ENCODE measurements at places on chromosomes 11 and 22. TPM values are rescaled to one million over a fixed set of nuclear protein-coding genes. Genes with fewer than 3 reads are reported as not detected.

DNA sequence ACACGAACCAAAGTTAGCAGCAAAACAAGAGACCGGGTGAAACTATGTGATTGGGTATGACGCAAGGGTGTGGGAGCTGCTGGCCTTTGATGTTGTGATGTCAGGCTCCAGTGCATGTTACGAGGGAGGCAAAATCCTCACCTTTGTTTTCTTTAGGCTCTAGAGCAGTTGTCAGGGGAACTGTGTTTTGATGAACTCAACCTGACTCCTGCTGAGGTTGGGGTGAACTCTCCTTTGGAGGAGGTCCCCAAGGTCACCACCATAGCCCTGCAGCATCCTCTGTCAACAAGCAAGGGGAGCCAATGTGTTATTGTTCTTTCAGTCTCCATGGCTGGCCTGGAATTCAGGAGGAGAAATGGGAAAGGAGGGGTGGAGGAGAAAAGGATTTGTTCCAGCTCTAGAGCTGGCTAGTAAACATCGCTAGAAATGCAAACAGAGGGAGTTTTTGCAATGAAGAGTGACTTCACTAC lies 33.8 kb downstream of the RASSF10 start:
- no peak for DNase-seq

GRCh38 chr11:27754035-27755017 lies 54.1 kb upstream of the BDNF start:
- DNase-seq = no peak

- DNase-seq = no peak
Measured at GRCh38 chr22:48424201-48424627, 1403.5 kb downstream of the BRD1 start.

DNA sequence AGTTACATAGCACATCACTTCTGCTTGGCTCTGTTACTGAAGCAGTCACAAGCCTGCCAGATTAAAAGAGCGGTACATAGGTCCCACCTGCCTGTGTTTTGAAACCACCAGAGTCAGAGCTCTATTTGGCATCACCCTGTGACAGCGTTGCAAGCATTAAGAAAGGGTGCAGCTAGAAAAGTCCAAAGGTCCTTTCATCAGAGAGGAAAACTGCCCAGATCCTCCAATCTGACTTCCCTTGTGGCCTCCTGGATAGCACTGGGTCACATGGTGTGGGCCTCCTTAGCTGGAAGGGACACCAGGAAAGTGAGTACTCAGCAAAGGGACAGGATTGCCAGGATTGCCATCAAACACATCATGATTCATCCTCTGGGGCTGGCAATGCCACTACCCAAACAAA lies 22.9 kb downstream of the STX3 start:
- DNase-seq = no peak

Gene LRRC10B
- total RNA-seq = 7.4 TPM

Gene CSNK2A3
- 4.5 TPM for total RNA-seq

DNA sequence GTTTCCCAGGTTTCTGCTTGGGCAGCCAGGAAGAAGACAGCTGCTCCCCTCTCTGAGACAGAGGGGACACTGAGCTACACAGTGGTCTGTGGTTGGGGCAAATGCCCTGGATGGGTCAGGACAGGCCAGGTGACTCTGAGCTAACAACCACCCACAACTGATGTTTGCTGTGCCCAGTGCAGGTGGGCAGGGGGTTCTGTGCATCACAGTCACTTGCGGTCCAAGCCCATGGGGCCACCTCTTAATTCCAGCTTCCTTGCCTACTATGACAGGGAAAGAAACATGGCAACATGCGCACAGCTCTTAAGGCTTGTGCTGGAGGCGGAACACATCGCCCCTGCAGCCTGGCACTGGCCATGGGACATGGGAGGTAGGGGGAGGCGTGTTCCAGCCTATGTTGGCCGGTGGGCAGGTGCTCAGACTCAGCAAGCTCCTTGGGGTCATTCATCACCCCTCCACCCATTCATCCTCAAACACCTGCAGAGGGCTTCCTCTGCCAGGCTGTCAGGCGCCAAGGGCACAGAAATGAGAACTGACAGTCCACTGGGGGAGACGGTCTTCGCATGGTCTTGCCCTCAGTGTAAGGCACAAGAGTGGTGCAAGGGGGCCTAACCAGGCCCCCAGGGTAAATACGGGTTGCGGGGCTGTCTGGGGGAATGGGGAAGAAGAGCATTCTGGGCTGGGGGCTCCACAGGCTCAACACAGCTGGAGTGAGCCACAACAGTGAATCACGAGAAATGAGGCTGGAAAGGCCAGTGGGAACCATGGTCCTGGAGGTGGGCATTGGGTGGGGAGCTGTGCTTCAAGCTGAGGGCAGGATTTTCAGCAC lies 55.6 kb downstream of the ARFGAP3 start:
- DNase-seq = no peak

Gene DTX4
- total RNA-seq = 45.3 TPM

DNA sequence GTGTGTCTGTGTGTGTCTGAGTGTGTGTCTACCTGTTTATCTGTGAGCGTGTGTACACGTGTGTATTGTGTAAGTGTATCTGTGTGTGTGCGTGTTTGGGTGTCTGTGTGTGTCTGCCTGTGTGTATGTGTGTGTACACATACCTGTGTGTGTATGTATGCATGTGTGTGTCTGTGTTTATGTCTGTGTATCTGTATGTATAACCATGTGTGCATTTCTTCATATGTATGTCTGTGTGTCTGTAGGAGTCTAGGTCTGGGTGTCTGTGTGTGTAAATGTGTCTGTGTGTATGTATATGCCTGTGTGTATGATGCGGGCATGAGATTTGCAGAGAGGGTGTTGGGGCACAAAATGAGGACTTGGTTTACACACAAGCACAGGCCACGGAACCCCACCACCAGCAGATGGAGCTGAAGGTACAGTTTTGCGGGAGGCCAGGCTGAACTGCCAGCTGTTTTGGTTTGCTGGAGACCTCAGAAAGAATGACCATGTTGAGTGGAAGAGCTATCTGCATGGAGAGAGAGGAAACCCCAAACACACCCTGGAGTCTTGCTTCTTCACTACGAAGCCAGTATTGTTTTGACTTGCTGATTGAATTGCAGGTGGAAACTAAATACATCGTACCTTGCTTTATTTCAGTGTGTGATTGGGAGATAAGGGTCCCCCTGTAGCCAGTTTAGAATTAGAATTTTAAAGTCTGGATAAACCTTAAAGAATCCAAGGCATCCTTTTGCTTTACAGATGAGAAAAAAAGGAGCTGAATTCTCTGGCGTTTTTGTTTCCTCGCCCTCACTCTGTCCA lies 497.2 kb downstream of the NTM start:
- peak; percentile 66 for DNase-seq

DNA sequence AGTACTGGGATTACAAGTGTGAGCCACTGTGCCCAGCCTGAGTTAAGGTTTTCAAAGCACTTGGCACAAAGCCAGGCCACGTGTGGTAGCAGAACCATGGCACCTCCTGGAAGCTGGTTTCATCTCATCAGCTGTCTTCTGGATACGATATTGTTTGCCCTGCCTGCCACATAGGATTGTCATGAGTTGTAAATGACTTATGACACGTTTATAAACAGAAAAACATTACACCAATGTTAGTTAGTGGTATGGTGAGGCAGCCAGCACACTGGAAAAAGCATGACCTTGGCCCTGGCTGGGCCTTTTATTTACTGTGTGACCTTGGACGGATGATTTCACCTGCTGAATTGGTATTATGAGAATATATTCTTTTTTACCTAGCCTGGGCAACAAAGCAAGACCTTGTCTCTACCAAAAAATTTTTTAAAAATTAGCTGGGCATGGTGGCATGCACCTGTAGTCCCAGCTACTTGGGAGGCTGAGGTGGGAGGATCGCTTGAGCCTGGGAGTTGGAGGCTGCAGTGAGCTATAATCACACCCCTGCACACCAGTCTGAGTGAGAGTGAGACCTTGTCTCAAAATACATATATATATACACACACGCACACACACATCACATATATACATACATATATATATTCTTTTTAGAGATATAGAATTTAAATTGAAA lies 24.0 kb upstream of the MYH9 start:
- DNase-seq = no peak

- DNase-seq = no peak
Measured at GRCh38 chr11:64089027-64089360, 53.3 kb downstream of the FLRT1 start.

- no peak for DNase-seq
Measured at GRCh38 chr11:61711498-61711897, 31.3 kb downstream of the DAGLA start.

GRCh38 chr22:42060489-42060888 lies 10.1 kb downstream of the NAGA start:
- no peak for DNase-seq

DNA sequence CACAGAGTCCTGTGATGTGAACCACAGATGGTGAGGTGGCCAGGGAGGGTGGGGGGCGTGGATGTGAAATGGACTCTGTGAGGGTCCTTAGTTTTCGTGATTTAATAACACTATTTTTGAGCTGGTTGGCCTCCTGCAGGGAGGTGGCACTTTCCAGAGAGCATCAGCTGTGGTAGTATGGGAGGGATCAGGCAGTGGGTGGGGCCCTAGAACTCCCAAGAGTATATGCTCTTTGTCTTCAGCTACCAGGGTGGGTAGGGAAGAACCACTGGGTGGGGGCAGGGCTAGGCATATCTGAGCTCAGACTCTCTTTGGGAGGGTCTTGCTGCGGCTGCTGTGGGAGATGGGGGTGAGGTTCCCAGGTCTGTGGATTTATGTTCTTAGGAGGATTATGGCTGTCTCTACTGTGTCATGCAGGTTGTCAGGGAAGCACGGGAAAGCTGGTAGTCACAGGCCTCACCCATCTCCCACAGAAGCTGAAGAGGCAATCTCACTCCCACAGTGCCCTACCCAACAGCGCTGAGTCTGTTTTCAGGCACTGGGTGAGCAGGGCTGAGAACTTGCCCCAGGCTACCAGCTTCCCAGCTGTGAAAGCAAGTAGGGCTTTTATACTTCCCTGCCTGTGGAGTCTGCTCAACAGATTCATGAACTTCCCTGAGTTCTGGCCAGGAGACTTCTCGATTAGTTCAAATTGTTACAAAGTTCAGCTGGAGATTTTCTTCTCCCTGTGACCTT lies 47.9 kb upstream of the SNX19 start:
- DNase-seq = no peak

DNA sequence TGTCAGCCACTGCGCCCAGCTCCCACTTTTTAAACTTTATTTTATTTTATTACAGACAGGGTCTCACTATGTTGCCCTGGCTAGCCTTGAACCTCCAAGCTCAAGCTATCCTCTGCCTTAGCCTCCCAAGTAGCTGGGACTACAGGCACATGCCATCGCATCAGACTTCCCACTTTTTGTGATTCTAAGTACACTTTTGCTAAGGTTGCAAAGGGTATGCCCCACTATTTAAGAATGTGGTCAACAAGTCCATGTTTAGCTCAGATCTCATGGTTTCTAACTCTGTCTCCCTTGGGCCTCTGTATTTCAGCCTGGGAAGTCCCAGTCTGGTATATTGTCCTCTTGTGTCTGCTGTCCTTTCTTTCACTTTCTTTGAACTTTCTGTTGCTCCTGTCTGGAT lies 35.3 kb downstream of the EXPH5 start:
- DNase-seq = no peak

DNA sequence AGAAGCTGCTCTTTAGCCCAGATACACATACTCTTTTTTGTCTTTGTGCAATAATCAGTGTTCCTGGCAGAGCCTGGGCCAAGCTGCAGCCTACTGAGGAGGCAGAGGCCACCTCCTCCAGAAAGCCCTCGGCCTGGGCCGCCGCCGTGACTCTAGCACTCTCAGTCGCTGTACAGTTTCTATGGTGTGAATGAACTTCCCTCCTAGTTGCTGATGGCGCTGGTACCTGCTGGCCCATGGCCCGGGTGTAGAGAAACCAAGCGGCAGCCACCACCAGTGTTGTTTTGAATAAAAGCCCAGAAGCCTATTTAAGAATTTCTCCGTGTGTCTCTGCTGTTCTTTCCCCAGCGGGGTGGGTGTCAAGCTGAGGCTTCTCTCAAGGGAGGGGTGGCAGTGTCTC lies 118.9 kb downstream of the CACNA1I start:
- DNase-seq = peak; percentile 50

GRCh38 chr11:69155302-69156234 lies at the start of gene SMIM38:
TSS of gene SMIM38 (plus strand) at chr11:69155935. CDS start at chr11:69157847, 1,912 bp downstream.
- peak; percentile 61 for DNase-seq

GRCh38 chr22:17965538-17966402 lies 58.6 kb downstream of the MICAL3 start:
- no peak for DNase-seq

DNA sequence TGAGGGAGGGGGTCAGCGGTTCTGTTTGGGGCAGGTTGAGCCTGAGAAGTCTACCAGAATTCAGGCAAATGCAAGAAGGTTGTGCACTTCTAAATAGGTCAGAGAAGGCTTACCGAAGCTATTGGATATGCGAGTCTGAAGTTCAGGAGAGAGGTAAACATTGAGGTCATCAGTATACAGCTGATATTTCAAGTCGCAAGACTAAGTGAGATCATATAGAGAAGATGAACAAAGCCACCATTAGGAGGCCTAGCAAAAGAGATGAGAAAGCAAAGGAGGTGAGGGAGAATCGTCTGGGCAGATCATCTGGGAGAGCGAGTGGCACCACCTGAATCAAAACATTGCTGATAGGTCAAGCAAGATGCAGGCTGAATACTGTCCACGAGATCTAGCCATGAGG lies 430.6 kb downstream of the BUD13 start:
- no peak for DNase-seq

Gene POTEH
- total RNA-seq = not detected

DNA sequence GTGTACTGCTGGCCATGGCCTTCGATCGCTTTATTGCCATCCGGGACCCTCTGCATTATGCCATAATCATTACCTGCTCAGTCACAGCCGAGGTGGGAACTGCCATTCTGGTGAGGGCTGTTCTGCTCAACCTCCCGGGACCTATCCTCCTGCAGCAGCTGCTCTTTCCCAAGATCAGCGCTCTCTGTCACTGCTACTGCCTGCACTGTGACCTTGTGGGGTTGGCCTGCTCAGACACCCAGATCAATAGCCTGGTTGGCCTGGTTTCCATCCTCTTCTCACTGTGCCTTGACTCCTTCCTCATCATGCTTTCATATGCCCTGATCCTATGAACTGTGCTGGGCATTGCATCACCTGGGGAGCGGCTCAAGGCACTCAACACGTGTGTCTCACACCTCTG lies 24.9 kb upstream of the TRIM21 start:
- no peak for DNase-seq

- DNase-seq = no peak
Measured at GRCh38 chr22:30238661-30239487, 7.7 kb downstream of the LIF start.

DNA sequence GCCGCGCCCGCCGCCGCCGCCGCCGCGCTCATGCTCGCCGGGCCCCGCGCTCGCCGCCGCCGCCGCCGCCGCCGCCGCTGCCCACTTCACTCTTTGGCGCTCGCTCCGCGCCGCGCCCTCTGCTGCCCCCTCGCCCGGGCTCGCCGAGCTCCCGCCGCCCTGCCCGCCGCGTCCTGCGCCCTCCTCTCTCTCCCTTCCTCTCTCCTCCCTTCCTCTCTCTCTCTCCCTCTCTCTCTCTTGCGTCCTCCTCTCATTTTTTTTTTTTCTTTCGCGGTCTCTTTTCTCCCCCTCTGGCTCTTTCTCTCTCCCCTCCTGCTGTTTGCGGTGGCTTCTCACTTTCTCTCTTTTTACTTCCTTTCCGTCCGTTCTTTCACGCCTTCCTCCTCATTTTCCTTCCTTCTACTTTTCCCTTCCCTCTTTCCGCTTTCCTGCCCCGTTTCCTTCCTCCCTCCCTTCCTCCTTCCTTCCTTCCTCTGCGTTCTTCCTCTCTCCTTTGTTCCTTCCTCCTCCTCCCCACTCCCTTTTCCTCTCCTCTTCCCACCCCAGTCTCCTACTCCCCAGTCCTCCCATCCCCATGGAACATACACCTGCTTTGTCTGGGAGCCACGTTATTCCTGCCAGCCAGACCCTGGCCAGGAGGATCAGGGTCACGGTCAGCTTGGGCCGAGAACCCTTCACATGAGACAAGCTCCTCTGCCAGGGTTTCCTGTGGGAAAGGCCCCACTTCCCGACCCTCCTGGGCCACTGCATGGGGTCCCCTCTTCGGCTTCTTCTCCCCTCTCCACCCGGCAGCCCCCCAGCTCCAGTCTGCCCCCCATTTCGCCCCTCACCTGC lies 19.3 kb upstream of the SHISAL1 start:
- DNase-seq = no peak
